ENCODE measurements at places on chromosomes 5 and 9. TPM values are rescaled to one million over a fixed set of nuclear protein-coding genes. Genes with fewer than 3 reads are reported as not detected.

The ANKRD33B gene
- total RNA-seq: 14.2 TPM

DNA sequence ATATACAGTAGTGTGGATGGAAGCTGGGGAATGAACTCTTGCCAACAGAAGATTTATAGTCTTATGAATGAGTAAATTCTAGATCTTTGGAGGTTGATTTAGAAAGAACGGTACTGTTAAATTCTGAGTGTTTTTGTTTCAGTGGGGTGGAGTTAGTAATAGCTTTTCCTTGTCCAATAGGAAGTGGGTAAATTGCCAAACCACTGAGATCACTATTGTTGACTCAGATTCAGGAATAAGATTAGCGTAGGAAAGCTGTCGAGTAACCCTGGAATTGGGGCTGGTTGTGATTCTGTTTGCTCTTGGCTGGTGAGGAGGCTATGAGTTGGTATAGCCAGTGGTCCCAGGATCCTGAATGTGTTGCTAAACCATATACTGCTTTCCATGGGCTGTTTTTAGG, 155.6 kb downstream of the ARHGAP26 start:
- DNase-seq: no peak

DNA sequence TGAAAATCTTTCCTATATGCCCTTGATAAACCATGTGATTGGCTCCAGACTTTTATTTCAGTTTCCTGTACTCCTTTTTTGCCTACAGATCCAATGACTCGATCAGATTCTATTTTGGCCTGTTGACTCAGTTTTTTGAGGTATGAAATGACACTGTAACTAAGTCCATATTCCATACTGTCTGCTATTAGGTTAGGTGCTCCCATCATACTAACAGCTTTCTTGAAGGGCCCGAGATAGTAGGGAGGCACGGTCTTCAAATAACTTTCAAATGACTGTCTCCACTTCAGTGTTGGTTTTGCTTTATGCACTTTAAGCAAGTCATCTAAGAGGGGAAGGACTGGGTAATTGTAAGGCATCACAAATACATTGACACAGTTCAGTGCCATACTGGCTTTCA, 295.4 kb upstream of the DAB2 start:
- no peak for DNase-seq

DNA sequence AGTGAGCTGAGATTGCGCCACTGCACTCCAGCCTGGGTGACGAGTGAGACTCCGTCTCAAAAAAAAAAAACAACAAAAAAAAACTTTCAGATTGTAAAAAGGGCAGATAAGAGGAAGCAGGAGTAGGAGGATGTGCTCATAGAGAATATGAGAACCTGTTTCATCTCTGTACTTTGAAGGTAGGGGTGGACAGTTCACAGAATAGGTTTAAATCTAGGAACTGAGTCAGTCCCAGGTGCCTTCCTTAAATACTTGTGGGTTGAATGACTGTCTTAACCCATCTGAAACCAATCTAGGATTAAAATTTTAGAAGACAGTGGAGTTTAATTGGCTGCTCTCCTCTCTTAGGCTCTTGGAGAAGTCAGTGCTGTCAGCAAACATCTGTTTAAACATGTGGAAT, 12.4 kb downstream of the POLK start:
- no peak for DNase-seq

The TMEM141 gene
- 64.1 TPM for total RNA-seq

- no peak for DNase-seq
Observed at GRCh38 chr9:87771316-87772006, 45.5 kb downstream of the CTSL start.

- DNase-seq: no peak
Observed at GRCh38 chr5:76689321-76690036, 26.4 kb upstream of the F2R start.

The NEUROG1 gene
- total RNA-seq: not detected

DNA sequence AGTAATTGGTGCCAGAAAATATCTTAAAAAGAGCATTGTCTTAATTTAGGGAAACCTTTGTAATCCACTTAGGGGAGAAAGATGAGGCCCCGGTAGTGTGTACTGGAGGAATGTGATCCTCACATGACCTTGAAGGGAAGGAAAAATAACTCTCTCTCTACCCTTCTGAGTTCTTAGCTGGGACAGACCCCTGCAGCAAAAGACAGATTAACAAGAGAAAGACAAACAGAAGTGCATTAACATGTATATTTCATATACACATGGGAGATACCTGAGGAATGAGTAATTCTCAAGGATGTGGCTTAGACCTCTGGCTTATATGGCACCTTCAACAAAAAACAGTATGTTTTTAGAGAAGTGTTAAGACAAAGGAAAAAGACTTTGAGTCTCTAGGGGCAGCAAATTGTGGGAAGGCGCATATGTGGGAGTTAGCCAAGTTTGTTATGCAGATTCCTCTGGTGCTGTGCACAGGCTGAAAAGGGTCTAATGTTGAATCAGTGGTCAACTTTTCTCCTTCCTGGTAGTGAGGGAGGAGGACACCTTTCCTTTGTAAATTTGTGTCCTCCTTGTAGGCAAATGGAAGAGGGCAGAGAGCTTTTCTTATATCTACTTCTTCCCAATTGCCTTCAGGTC, 138.8 kb downstream of the LRRC70 start:
- no peak for DNase-seq

The PLEKHG4B gene
- total RNA-seq: 0.74 TPM

The WNK2 gene
- total RNA-seq: 24.8 TPM

- DNase-seq: no peak
Observed at GRCh38 chr5:139726248-139726647, 69.4 kb upstream of the PSD2 start.

The PCDHB5 gene
- 2.9 TPM for total RNA-seq

GRCh38 chr5:63963080-63963735, 963 bp upstream of the HTR1A start:
- DNase-seq: no peak

DNA sequence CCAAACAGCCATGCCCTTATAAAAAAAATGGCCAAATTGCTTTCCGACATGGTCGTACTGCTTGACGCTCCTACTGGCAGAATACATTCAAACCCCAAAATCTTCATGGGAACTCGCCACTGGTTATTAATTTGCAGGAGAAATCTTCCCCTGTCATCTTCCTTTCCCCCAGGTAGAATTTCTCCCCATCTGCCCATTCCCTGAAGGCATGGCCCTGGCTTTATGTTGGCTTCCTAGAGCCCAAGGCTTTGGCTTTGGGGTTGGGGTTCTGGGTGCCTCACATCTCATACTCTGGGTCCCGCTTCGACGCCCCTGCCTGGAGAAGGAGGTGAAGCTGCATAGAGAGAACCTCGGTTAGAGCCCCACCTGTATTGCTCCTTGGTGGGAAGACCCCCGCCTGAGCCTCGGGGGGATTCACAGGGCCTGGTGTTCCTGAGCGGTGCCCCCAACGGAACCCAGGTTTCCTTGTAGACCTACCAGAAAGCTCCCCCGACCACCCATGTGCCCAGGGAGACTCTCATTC, 8.6 kb upstream of the FIBCD1 start:
- no peak for DNase-seq

DNA sequence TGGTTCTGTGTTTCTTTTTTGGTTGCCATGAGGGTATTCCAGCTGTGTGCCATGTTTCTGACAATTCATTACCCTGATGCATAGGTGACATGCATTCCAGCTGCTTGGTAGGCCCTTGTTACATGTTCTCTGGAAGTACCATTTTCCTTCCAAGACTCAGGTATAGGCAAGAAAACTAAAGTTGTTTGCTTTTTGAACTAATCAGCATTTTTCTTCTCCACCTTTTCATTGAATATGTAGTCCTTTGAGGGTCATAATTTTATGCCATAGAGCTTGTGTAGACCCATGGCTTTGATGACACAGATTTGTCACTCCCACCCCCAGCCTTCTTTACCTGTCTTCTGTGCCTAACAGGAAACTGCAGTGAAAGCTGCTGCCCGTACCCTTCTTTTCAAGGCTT, 339.2 kb downstream of the MED10 start:
- no peak for DNase-seq

- no peak for DNase-seq
Observed at GRCh38 chr9:81224166-81225081, 464.9 kb downstream of the TLE1 start.

- DNase-seq: no peak
Observed at GRCh38 chr5:170478306-170478705, 25.5 kb upstream of the KCNIP1 start.

The CDC20B gene
- total RNA-seq: not detected

The PCDHGA2 gene
- total RNA-seq: 6.1 TPM

The PCDHGB7 gene
- 14.2 TPM for total RNA-seq

The PPP1R26 gene
- total RNA-seq: 7.9 TPM

The HSPB3 gene
- total RNA-seq: not detected

GRCh38 chr9:80485420-80486250, 913.9 kb downstream of the TLE4 start:
- DNase-seq: no peak

GRCh38 chr9:110977259-110977709, 61.0 kb downstream of the LPAR1 start:
- DNase-seq: no peak

- DNase-seq: no peak
Observed at GRCh38 chr9:136028760-136029470, 66.2 kb downstream of the NACC2 start.

GRCh38 chr5:111461255-111461671, 51.1 kb downstream of the STARD4 start:
- DNase-seq: no peak

DNA sequence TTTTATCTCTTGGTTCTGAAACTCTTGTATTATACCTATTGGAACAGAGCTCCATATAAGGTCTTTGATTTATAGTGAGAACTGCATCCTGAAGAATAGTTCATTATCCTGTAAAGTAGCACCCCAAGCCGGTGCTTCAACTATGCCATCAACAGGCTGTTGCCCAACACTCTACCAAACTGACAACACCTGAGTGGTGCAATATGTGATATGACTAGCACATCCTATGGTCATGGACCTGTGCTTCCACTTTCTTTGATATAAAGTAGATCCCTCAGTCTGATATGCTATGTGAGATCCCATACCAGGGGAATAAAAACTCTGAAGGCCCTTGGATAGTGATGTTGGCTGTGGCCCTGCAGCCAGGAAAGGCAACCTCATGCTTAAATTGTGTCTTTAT, 15.8 kb downstream of the CSF2 start:
- no peak for DNase-seq

DNA sequence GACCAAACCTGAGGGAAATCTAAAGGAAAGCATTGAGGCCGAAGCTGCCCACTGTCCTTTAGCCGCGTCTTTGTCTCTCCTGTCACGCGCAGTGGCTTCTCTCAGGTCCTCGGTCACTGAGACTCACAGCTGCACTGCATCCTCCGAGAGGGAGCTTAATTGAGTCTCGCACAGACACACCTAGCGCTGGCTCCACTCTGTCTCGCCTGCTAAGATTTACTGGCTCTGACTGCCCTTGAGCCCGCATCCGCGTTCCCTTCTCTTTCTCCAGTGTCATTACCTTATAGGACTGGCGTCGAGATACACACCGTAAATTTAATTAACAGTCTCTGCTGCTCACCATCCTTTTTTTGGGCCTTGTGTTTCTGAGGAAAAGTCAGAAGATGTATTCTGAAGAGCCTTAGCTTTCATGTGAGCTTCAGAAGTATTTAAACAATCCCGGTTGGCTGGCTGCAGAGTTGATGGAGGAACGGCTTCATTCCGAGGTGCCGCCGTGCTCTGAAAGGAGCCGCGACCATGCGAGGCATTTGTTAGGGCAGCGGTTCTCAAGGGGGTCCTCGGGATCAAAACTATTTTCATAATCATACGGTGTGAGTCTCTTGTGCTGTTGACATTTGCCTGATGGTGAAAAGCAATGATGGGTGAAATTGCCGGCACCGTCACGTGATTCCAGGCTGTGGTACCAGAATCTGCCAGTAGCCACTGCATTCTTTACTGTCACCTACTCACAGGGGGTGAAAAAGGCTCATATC, 58.3 kb downstream of the GPR107 start:
- no peak for DNase-seq

The IL9 gene
- not detected for total RNA-seq

DNA sequence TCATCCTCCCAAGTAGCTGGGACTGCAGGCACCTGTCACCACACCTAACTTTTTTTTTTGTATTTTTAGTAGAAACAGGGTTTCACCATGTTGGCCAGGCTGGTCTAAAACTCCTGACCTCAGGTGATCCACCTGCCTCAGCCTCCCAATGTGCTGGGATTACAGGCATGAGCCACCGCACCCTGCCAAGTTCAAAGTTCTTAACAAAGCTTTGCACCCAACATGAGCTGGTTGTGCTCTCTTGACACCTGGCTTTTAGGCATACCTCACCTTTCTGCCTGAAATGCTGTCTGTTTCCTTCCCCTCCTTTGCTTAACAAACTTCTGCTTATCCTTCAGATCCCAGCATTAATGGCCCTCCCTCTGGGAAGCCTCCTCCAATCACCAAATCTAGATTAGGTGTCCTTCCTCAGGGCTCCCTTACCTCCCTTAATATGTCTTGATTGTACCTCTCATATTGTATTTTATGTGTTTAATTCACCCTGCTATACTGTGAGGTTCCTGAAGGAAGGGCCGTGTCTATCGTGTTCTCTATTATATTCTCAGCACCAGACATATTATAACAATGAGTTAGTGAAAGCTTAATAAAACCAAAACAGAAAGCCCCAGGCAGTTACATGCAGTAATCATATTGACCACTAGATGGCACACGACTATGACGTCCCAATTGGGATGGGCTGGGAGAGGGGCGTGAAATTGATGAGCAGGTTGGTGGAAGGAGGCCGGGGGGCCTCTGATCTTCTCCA, 62.9 kb upstream of the PPARGC1B start:
- DNase-seq: no peak

GRCh38 chr5:15506897-15507296, 6.9 kb downstream of the FBXL7 start:
- DNase-seq: no peak

DNA sequence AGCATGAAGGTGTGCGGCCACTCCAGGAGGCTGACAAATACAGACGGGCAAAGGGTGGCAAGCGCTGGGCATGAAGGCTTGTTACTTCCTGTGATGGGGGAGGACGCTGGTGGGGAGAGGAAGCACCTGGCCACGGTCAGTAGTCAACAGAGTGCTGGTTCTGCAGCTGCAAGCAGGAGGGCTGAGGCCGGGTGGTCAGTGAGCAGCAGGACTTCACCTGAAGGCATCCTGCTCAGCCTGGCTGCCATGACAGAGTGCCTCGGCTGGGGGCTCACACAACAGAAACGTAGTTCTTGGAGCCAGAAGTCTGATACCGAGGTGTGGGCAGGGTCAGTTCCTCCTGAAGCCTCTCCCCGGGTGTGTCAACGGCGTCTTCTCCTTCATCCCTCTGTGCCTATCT, 118.6 kb upstream of the IRX4 start:
- peak; percentile 84 for DNase-seq

The ADAMTS6 gene
- 1.5 TPM for total RNA-seq
